ENCODE measurements at places on chromosomes 7 and 10. TPM values are rescaled to one million over a fixed set of nuclear protein-coding genes. Genes with fewer than 3 reads are reported as not detected.

- no peak for DNase-seq
These were observed 139.4 kb downstream of the TNS3 start for GRCh38 chr7:47442605-47442865.

GRCh38 chr7:128120116-128120515 lies 88.9 kb upstream of the LRRC4 start:
- DNase-seq = no peak

GRCh38 chr10:14146025-14146424 lies 184.7 kb downstream of the FRMD4A start:
- DNase-seq = no peak

DNA sequence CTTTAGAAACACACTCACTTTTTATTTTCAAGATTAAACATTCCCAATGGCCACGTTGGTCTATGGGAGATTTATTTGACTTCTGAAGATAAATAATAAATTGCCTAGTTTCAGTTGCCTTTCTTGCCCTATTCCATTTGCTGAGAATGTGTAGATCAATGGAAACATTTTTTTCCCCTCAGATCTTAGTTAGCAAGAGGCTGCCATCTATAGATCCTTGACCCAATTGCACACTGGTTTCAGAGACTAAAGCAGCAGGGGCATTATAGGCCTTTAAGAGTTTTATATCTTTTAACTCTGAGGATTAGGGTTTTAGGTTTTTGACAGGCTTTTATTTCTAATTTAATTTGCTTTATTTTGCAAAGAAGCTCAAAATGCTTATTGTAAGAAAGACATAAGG lies 163.2 kb upstream of the GPR26 start:
- no peak for DNase-seq

GRCh38 chr7:52091996-52092395 lies 775.4 kb upstream of the COBL start:
- DNase-seq = no peak

DNA sequence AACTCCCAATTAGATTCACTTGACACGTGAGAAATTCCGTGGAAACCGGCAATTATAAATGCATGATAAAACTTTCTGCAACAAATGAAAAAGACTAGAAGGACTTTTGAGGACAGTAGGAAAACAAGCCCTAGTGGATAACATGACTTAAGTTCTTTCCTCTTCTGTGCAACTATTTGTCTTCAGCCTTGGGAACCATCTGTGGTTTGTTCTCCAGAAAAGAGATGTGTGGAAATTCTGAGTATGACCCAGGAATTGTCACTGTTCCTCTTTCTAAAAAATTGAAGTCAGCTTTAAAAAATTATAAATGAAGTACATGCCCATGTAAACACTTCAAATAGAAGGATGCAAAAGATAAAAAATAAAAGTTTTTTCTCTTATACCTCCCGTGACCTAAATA lies 128.6 kb upstream of the SVIL start:
- no peak for DNase-seq

POT1 gene
- 15.3 TPM for total RNA-seq

TNS3 gene
- total RNA-seq = 74.2 TPM

CPA4 gene
- total RNA-seq = not detected

TYW1B gene
- 1.9 TPM for total RNA-seq

OR2A7 gene
- total RNA-seq = 0.23 TPM

SLK gene
- 63.6 TPM for total RNA-seq

All from heart right ventricle (tissue), 16 donors.